NCI-H1694 treated with DMSO at 0.1 percent for 48 hours (cell line): ENCODE measurements at places on chromosomes 1 and 21.

- DNase-seq, result no peak
Observed at GRCh38 chr1:79355090-79355489, 348.6 kb upstream of the ADGRL4 start.

DNA sequence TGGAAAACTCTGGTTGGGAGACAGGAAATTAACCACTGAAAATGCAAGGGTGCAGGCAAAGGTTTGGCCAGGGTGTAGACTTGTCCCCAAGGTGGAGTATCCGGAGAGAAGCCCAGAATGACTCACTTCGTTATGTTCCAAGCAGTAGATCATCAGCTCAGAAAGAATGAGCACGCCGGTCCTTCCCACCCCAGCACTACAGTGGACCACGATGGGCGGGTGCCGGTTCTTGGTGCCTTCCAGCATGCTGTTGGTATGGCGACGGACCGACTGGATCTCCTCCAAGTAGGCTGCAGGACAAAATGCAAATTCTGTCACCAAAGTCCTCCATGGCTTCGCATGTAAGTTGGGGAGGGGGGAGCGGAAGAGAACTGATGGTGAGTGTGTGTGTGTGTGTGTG, 83.4 kb downstream of the SMYD2 start:
- no peak for DNase-seq

DNA sequence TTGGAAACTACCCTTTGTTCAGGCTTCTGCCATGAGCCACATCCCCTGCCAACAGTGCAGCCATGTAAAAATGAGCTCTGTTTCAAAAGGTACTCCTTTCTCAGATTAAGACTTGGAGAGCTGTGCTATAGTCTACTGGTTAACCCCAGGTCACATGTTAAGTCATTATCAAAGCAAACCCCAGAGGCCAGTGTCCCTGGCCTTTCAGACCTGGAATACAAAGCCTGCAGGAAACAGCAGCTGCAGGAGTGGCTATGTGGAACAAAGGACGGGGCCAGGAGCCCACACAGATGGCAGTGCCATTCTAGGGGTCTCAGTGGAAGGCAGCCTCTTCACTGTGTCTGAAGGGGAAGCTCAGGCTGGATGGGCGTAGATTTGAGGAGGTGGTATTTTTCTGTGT, 6.7 kb downstream of the ZNF496 start:
- no peak for DNase-seq

DNA sequence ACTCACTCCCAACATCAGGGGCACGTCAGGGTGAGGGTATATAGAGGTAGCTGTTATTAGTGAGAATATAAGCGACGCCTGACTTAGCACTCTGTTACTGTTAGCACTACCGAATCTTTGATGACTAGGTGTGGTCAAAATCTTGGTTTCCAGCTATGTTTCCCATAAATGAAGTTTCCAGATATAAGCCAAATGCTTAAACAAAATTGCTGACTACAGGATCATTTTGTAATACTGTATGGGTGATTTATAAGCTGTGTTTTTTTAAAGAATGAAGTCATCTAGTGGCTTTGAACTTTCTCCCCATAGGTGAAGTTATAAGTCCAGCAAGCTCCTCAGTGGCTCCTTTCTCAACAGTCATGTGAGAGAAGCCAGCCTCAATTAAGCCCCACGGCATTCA, 23.7 kb downstream of the KCNJ15 start:
- DNase-seq, result no peak

DNA sequence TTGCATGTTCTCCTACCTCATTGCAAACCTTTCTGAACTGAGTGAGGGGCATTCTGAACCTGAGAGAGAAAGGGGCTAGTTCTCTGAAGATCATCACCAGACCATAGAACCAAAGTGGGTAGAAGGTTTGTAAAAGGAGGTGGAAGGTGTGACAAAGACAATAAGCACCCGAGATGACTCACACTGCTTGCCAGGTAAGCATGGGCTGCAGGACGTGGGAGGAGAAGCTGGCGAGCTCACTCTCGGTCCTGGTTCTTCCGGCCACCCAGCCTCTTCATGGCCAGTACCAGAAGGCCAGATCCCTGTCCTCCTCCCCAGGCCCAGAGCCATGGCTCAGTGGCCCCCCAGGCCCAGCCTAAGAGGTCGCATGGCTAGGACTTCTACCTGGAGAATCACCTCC, 128.3 kb downstream of the TMEM53 start:
- DNase-seq, result no peak
